Prostate gland (tissue), 2 donors: ENCODE measurements at places on chromosomes 3 and 15. TPM values are rescaled to one million over a fixed set of nuclear protein-coding genes. Genes with fewer than 3 reads are reported as not detected.

The CPB1 gene
- 2.0 TPM for total RNA-seq

The ANKUB1 gene
- not detected for total RNA-seq

DNA sequence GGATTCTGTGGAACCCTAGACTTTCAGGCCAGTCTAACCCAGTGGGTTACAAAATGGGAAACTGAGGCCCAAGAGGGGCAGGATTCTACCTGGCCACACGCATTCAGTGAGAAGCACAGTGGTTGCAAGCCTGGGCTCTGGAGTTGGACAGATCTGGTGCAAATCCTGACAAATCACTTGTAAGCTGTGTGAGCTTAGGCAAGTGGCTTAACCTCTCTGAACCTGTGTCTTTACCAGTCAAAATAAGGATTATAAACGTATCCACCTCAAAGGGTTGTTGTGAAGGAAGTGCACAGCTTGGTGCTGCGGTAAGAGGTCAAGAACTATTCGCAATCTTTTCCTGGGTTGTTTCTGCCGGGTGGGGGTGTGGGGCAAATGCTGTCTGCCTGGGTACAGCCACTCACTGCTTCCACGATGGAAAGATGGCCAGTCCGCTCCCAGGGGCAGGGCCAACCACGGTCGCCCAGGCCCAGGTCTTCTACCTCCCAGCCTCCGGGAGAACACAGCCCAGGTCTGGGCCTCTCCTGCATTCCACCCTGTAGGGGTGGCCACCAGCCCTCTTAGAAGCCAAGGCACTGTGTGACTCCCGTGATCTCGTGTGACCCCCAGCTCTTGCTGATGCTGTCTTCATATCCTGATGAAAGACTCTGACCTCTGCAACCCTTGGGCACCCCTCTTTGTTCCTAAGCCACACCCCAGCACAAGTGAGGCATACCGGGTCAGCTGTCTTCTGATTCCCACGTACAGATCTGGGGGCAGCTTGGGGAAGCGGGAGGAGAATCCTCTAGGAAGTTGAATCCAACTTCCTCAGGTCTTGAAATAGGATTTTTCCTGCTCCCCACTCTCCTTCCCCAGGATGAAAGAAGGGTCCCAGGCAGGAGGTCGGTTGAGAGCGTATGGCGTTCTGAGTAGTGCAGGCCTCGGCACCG lies 1.5 kb downstream of the CHRNA3 start:
- H3K36me3 ChIP-seq: no peaks in the 10 kb centered on the region
- DNase-seq: no peak
- peaks cover 2% of the 10 kb centered on the region for H3K27me3 ChIP-seq

DNA sequence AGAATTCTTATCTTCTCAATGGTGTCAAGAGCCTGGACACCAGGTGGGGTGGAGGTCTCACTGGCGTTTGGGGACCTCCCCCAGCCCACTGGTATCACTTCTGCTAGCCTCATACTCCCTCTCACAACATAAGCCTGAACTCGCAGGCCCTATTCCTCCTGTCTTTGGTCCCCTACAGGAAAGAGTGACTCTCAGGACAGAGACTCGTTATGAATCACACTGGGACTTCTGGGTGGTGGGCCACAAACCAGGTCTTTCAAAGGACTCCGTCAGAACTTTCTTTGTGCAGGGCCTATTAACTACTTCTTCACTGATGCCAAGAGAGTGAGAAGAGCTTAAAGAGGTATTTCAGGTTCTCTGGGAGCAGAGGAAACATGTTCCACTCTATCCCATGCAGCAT lies 100.4 kb downstream of the WDR76 start:
- no peak overlapping the region for H3K27ac ChIP-seq
- DNase-seq: no peak
- no peak overlapping the region for H3K4me3 ChIP-seq
- no peaks in the 10 kb centered on the region for H3K4me1 ChIP-seq
- H3K27me3 ChIP-seq: no peaks in the 10 kb centered on the region
- no peaks in the 10 kb centered on the region for H3K36me3 ChIP-seq

DNA sequence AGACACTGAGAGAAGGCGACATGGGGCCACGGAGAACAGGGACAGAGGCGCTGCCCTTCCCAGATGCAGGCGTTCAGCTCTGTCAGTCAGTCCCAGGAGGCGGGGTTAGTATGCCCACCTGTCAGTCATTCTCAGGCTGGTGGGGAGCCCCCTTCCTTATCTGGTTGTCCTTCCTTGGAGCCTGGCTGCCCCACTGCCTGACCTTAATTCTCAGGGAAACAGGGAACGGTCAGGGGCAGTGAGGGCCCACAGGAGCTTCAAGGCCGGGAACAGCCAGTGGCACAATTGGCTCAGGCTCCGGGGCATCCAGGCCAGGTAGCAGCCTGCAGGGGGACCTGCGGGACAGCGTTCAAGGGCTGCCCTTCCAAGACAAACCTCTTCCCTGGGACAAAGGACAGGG lies 133.2 kb downstream of the CHSY1 start:
- H3K27me3 ChIP-seq: no peaks in the 10 kb centered on the region
- no peak for DNase-seq
- no peak overlapping the region for H3K4me3 ChIP-seq
- no peak overlapping the region for H3K27ac ChIP-seq
- no peaks in the 10 kb centered on the region for H3K36me3 ChIP-seq

The STXBP5L gene
- 2.6 TPM for total RNA-seq

The UBA3 gene
- total RNA-seq: 45.5 TPM

The CPLX3 gene
- 40.5 TPM for total RNA-seq

DNA sequence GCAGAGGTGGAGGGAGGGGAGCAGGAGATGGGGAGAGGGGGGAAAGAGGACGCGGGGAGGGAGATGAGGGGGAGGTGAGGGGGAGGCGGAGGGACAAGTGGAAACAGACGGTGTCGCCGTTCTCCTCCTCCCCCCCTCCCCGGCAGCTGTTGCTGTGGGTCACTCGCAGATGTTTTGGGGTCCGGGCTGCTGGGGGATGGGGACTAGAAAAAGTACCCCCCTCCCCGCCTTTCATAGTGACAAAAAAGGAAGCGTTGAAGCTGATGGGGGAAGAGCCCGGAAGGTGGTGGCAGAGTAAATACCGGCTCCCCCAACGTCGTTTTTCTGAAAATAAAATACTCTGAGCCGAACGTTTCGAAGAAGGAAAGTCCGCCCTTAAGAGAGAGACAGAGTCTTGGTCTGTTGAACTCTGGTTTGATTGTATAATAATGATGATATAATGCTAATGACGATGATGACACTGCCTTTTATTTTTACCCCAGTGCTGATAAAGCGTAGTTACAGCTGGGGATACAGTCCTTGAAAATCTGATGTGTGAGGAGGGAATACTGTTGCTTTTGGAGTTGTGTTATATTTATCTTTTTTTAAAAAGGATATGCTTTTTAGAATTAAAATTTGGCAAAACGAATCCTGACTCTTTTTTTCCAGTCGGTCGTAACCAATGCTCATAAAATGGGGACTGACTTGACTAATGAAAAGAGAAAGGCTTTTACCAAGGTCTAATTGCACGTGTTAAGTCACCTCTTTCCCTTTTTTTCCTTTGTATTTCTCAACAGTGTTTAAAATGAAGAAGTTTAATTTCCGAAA lies 993 bp downstream of the STXBP5L start:
- H3K27ac ChIP-seq: peak overlapping the region; percentile 63
- H3K4me3 ChIP-seq: peak overlapping the region; percentile 42
- H3K27me3 ChIP-seq: no peaks in the 10 kb centered on the region
- H3K36me3 ChIP-seq: no peaks in the 10 kb centered on the region

DNA sequence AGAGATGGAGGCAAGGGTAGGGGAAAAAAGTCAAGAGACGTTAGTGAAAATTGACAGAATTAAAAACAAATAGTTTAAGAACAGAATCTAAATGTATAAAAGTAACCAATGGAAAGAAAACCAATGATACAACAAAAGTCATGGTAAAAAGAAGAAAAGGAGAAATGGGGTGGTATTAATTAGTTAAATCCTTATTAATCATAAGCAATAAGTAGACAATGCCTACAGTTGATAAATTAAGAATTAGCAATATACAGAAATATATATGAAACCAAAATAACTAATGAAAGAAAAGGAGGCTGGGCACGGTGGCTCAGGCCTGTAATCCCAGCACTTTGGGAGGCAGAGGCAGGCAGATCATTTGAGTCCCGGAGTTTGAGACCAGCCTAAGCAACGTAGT lies 23.8 kb downstream of the EPM2AIP1 start:
- no peaks in the 10 kb centered on the region for H3K36me3 ChIP-seq
- no peak for DNase-seq
- no peak overlapping the region for H3K27ac ChIP-seq
- no peak overlapping the region for H3K4me3 ChIP-seq

- no peak for DNase-seq
- no peaks in the 10 kb centered on the region for H3K27me3 ChIP-seq
- no peaks in the 10 kb centered on the region for H3K36me3 ChIP-seq
- H3K4me1 ChIP-seq: no peaks in the 10 kb centered on the region
- no peak overlapping the region for H3K27ac ChIP-seq
These were observed 73.0 kb downstream of the HCN4 start for GRCh38 chr15:73295630-73296286.

The MME gene
- total RNA-seq: 56.3 TPM

DNA sequence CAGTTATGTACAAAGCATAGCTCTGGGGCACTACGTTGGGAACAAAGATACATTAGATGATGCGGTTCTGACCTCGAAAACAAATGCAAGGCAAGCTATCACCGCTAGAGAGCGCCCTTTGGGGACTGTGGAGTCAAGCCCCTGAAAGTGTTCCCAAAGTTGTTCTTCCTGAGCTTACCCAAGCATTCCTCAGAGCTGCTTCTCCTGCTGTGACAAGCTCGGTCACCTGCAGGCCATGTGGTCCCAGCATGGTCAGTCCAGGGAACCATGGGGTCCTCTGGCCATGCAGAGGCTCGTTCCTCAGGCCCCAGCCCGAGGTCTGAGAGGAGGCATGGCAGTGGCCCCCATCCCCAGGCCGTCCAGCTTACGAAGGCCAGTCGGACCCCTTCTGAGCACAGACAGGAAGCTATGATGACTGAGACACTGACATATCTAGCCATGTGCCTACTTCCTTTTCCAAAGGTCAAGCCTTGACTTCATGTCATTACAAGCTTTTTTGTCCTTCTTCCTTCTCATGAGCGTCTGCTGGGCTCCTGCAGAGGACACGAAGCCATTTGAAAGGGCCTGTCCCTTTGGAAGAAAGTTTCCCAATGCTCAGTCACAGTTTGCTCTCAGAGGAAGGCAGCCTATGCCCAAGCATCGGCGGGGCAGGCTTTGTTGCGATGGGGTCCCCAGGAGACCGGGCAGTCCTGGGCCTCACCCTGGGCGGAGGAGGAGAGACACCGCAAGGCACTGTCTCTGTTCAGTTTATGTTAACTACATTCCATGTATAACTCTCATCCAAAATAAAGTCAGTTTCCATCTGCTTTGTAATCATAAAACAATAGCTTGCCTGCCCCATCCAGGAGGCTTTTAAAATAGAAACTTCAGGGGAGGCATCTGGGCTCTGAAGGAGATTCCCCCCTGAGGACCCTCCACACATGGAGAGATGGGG lies 79.3 kb downstream of the ATP10A start:
- peaks cover 11% of the 10 kb centered on the region for H3K4me1 ChIP-seq
- no peak for DNase-seq
- no peak overlapping the region for H3K4me3 ChIP-seq
- H3K36me3 ChIP-seq: no peaks in the 10 kb centered on the region
- no peaks in the 10 kb centered on the region for H3K27me3 ChIP-seq

The ECT2 gene
- 10.3 TPM for total RNA-seq

- H3K36me3 ChIP-seq: no peaks in the 10 kb centered on the region
- no peaks in the 10 kb centered on the region for H3K27me3 ChIP-seq
- no peak overlapping the region for H3K27ac ChIP-seq
- H3K4me3 ChIP-seq: no peak overlapping the region
- no peak for DNase-seq
These were observed 126.5 kb upstream of the THBS1 start for GRCh38 chr15:39454189-39454986.

DNA sequence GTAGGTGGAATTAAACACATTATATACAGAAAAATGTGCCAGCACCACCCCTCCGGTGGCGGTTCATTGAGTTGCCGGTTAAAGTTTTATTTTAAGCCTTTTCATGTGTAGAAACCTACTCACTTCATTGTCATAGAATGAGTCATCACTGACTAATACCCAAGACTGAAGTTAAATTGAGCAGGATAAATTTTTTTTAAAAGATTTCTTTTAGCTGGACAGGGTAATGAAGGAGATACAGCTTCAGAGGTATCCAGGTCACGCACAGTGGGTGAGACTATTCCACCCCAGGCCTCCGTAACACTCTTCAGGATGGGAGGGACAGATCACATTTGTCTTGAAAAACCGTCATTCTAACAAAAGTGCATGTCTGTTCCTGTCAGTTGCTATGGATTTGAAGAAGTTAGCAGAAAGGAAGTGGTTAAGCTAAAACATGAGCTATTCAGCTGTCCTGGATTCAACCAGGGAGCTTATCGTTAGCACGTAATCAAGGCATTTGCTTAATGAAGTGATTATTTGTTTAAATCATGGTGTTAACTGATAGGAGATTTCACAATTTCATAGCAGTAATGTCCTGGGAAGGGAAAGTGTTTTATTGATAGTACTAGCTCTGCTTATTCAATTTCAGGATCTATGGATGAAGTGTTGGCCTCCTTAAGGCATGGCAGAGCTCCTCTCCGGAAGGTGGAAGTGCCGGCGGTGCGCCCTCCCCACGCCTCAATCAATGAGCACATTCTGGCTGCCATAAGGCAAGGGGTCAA lies 23.4 kb downstream of the WHAMM start:
- H3K36me3 ChIP-seq: peaks cover 28% of the 10 kb centered on the region
- H3K27me3 ChIP-seq: no peaks in the 10 kb centered on the region
- H3K27ac ChIP-seq: no peak overlapping the region
- no peak overlapping the region for H3K4me3 ChIP-seq
- no peaks in the 10 kb centered on the region for H3K4me1 ChIP-seq

DNA sequence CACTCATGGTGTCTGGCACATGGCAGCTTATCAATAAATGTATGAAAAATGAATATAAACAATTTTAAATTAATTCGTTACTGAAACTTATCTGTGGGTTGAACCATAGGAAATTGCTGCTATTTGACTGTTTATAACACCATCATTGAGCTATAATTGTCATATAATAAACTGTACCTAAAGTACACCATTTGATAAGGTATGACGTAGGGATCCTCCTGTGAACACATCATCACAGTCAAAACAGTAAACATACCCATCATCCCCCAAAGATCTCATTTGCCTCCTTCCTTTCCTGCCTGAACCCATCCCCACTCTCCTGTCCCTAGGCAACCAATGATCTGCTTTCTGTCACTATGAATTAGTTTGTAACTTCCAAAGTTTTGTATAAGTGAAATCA lies 151.0 kb upstream of the SLC2A2 start:
- no peak for DNase-seq
- H3K27me3 ChIP-seq: no peaks in the 10 kb centered on the region
- H3K4me3 ChIP-seq: no peak overlapping the region
- no peak overlapping the region for H3K27ac ChIP-seq
- H3K4me1 ChIP-seq: no peaks in the 10 kb centered on the region
- H3K36me3 ChIP-seq: no peaks in the 10 kb centered on the region

- peak overlapping the region; percentile 81 for H3K27ac ChIP-seq
- DNase-seq: peak; percentile 14
- H3K4me1 ChIP-seq: no peaks in the 10 kb centered on the region
- H3K36me3 ChIP-seq: no peaks in the 10 kb centered on the region
These were observed 901 bp upstream of the CLN6 start for GRCh38 chr15:68230157-68231100.

The KIF15 gene
- 0.55 TPM for total RNA-seq

GRCh38 chr15:63811942-63812550 lies 21.7 kb downstream of the HERC1 start:
- H3K27ac ChIP-seq: no peak overlapping the region
- no peaks in the 10 kb centered on the region for H3K27me3 ChIP-seq
- H3K4me1 ChIP-seq: peaks cover 4% of the 10 kb centered on the region
- H3K36me3 ChIP-seq: no peaks in the 10 kb centered on the region
- no peak for DNase-seq

- H3K36me3 ChIP-seq: no peaks in the 10 kb centered on the region
- peaks cover 2% of the 10 kb centered on the region for H3K4me1 ChIP-seq
- H3K27me3 ChIP-seq: no peaks in the 10 kb centered on the region
- DNase-seq: no peak
- H3K27ac ChIP-seq: no peak overlapping the region
These were observed 92.6 kb upstream of the ZBTB20 start for GRCh38 chr3:115239717-115240116.

The LIPC gene
- not detected for total RNA-seq

The CPA3 gene
- total RNA-seq: 2.6 TPM
